Esophagus squamous epithelium (tissue), 5 donors: ENCODE measurements at places on chromosomes 13 and 19.

GRCh38 chr13:51122868-51123566 is 11.9 kb upstream of the C13orf42 start:
- DNase-seq: no peak

GRCh38 chr19:33422369-33423180 is 49.1 kb downstream of the CEBPG start:
- DNase-seq: no peak

- DNase-seq: no peak
Observed at GRCh38 chr13:102141625-102142472, 260.0 kb downstream of the FGF14 start.

DNA sequence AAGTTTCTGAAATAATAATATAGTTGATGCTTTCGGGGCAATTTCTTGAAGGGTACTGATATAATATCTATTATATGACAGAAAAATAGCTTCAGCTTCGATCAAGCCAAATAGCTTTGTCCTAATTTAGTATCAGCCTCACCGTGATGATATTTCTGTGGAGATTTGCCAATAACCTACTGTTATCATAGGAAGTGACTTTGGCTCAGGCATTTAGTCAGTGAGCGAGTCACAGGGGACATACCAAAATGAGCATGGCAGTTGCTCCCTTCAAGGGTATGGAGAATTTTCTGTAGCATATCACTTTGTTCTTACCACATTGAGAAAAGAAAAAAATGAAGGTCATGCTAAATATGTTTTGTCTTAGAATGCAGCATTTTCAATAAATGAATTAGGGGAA is 767.6 kb upstream of the SLITRK1 start:
- no peak for DNase-seq

DNA sequence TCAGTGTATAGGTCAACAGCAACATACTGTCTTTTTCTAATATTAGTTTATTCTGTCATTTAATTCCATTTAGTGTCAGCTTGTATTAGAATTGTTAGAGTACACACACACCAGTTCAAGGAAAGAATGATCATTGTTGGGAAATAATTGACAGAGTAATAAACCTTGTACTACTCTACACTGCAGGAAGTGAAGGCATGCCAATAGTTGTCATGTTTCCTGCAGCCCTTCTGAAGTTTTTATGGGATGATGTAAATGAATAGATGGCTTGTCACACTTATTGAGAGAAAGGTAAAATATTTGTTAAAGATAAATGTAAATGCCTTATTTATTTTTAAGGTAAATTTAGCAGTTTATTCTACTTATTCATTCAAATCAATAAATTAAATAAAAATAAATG is 306.9 kb upstream of the KLHL1 start:
- no peak for DNase-seq

- no peak for DNase-seq
Observed at GRCh38 chr19:30712431-30713337, 340.5 kb downstream of the ZNF536 start.

DNA sequence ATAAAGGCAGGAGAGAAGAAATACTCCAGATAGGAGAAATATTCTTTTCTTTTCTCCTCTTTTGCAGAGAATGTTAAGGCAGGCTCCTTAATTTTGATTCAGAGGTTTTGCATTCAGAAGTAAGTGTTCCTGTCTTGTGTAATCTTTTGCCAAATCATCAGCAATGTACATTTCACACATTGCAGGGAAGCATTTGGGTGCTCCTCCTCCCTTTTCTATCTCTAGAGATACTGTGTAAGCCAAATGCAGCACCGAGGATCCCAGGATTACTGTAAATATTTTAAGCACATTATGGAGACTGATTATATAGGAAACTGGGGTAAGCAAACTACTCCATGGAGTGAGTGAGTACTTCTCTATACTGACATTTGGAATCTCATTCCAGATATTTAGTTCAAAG is 7.2 kb downstream of the ATP8A2 start:
- DNase-seq: no peak

GRCh38 chr19:49857838-49858087 is 6.8 kb downstream of the PTOV1 start:
- DNase-seq: no peak

GRCh38 chr19:6161271-6161850 is 25.9 kb downstream of the ACSBG2 start:
- DNase-seq: no peak

GRCh38 chr19:948842-949496 is 23.1 kb downstream of the ARID3A start:
- DNase-seq: no peak

DNA sequence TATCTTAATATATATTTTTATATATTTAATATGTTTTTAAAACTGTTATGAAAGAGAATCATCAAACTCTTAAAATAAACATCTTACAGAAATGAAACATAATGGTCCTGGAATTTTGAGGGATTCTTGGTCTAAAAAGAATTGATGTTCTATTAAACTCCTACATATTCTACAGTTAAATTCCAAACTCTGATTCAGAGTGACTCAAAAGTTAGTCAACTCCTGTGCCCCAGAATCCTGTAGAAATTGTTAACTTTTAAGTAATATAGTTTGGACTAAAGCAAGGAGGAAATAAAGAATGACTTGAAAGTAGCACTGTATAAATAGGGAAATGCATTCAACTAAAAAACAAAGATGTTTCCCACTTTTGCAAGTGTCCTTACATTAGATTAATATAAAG is 47.7 kb downstream of the FNDC3A start:
- DNase-seq: no peak

GRCh38 chr13:34587576-34587975 is 354.5 kb upstream of the NBEA start:
- DNase-seq: no peak

- DNase-seq: no peak
Observed at GRCh38 chr19:15891434-15891833, 6.4 kb downstream of the CYP4F2 start.

GRCh38 chr19:52566121-52566520 is 4.0 kb upstream of the ZNF701 start:
- no peak for DNase-seq
